Activated CD4-positive, alpha-beta T cell treated with anti-CD3 and anti-CD28 coated beads, Interleukin-2, Interleukin-4, amounts not matched to agents 100 ng/mL and 50 ng/mL, durations not matched to agents 16 hours and 8 hours (primary cell): ENCODE measurements at places on chromosomes 12 and 14.

DNA sequence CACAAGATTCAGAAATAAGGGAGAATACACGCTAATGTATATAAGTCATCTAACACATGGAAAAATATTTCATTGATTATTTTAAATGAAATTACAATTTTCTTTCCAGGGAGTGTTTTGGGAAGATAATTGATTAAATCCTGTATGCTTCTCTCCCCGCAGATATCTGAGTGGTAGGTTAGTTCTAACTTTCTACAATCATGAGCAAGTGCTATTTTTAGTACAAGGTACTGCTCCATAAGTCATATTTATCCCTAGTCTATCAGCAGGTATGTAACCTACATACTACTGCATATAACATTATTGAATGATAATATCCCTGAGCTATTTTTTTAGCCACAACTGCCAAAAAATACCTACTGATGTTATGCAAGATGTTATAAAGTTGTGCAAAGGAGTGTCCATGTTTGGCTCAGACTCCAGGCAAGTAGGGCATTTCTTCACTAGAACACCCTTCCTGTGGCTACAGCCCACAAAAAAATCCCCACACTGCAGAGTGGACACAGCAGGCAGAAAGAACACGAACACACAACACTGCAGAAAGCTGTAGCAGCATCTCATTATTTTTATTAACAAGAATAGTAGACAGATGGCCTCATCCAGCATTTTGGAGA lies 87.0 kb downstream of the SEC23A start:
- no peak for DNase-seq

- no peak for DNase-seq
Measured at GRCh38 chr12:48001505-48002413, 2.5 kb downstream of the COL2A1 start.

DNA sequence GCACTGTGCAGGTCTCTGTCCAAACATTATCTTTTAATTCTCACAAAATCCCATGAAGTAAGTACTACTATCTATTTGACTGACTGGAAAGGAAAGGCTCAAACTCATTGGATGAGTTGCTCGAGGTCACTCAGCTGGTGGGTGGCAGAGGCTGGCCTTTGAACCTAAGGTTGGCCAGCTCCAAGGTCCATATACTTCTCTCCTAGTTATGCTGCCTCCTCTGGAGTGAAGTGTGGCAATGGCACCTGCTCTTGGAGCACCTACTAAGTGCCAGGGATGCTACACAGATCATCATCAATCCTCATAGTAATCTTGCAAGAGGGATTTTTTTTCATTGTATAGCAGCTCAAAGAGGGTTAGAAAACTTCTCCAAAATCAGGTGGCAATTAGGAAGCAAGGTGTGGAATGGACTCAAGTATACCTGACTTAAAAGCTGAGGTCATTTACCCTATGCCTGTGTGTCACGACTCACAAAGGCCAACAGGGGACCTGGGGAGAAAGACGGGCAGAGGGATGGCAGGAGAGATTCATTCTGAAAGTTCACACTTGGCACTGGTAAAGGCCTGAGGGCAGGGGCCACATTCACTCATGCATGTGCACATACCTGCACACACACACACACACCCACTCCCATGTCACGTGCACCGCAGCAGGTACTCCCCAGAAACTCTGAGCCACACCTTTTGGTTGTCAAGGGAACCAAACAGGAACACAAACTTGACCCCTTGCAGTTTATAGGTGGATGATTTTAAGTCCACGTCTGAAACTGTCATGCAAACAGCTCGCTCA lies 146.4 kb downstream of the FOXN3 start:
- DNase-seq = no peak

GRCh38 chr12:21428241-21428640 lies 9.2 kb upstream of the PYROXD1 start:
- DNase-seq = no peak

DNA sequence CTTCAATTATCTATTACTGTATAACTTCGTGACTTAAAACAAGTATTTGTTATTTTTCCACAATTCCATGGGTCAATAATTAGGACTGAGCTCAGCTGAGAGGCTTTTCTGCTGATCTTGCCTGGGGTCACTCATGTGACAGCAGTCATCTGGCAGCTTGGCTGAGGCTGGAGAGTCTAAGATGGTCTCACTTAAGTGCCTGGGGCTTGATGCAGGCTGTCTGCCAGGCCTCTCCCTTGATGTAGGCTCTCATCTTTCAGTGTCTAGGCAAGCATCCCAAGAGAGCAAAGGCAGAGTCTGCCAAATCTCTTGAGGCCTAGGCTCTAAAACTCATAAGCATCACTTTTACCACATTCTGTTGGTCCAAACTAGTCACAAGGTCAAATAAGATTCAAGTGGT lies 93.2 kb downstream of the NKX2-1 start:
- DNase-seq = no peak
